ENCODE measurements at places on chromosomes 11 and 22.

GRCh38 chr11:126391286-126391954, 35.9 kb downstream of the ST3GAL4 start:
- no peak for DNase-seq

- no peak for DNase-seq
Measured at GRCh38 chr11:112580864-112581263, 320.2 kb upstream of the PLET1 start.

- no peak for DNase-seq
Measured at GRCh38 chr22:46750863-46751443, 11.5 kb upstream of the TBC1D22A start.

DNA sequence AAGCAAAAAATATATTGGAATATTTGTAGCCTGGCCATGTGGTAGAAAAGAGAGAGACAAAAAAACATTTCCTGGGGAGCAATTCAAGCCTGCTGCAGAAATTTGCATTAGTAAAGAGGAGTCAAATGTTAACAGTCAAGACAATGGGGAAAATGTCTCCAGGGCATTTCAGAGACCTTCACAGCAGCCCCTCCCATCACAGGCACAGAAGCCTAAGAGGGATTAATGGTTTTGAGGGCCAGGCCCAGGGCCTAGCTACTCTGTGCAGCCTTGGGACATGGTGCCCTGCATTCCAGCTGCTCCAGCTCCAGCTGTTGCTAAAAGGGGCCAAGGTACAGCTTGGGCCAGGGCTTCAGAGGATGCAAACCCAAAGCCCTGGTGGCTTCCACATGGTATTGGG, 46.8 kb downstream of the PGR start:
- DNase-seq: no peak

GRCh38 chr11:69316956-69317355, 23.0 kb downstream of the MYEOV start:
- DNase-seq: peak; percentile 13

DNA sequence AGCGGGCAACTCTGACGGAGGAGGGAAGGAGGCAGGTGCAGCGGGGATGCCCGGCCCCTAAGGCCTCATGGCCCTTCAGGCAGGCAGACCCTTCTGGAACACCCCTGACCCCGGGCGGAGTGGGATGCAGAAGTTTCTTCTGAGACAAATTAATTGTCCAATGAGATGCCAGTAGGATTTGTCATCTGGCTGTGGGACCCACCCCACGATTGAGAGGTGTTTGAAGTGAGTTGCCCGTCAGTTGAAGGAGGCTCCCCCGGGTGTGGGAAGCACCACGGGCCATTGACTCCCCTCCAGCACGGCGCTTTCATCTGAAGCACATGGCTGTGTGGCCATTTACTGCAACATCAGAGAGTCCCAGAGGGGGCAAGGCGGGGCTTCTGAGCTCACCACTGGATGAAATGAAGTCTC, 527.8 kb downstream of the BRD1 start:
- DNase-seq: peak; percentile 40

- DNase-seq: no peak
Measured at GRCh38 chr11:119985551-119985950, 152.4 kb downstream of the TRIM29 start.

- no peak for DNase-seq
Measured at GRCh38 chr11:113567867-113568544, 92.8 kb upstream of the DRD2 start.

GRCh38 chr22:42327462-42328129, 57.1 kb upstream of the TCF20 start:
- DNase-seq: no peak

DNA sequence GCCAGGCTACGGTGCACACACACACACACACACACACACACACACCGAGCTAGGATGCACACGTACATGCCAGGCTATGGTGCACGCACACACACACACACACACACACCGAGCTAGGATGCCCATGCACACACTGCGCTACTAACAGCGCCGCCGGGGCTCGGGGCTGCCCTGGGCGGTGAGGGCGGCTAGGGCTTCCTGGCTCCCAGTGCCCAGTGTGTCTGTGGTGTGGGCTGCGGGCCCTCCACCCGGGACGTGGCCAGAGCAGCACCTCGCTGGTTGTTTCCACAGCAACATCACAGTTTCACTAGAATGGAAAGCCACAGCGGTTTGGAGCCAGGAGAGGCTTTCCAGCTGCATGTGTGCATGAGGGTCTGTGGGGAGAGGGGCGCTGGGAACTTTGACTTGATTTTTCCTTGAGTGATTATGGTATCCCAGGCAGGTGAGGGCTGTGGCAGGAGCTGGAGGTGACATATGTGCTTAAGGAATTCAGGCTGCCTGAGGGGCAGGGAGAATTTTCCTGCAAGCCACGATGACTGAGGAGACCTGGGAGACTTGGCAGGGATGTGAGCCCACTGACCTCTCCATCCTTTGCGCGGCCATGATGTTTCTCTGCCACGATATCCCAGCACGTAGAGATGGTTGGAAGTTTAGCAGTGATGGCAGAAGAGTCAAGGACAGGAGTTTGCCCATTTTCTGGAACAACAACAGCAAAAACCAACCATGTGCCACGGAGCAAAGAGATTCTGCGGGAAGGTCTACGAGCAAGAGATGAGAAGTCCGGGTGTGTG, 195.9 kb downstream of the SNX19 start:
- no peak for DNase-seq
